Stimulated activated CD4-positive, alpha-beta T cell treated with anti-CD3 and anti-CD28 coated beads, Interleukin-4, amount 100 ng/mL, for 48 hours (primary cell): ENCODE measurements at places on chromosomes 7 and 10.

DNA sequence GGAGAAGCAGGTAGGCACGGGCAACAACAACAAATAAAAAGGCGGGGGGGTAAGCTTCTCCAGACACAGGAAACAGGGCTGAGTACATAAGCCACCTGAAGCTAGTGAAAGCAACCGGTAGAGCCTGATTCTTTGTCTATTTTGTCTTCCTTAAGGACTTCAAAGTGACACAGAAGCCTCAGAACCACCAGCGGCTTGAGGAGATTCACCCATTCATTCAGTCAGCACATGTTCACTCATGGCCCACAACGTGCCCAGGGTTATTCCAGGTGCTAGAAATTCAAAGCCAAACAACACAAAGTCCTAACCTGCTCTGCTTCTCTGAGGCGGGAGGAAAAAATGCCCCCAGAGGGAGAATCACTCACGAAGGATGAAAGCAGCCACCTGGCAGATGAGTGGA lies 69.3 kb upstream of the C7orf33 start:
- no peak for DNase-seq

DNA sequence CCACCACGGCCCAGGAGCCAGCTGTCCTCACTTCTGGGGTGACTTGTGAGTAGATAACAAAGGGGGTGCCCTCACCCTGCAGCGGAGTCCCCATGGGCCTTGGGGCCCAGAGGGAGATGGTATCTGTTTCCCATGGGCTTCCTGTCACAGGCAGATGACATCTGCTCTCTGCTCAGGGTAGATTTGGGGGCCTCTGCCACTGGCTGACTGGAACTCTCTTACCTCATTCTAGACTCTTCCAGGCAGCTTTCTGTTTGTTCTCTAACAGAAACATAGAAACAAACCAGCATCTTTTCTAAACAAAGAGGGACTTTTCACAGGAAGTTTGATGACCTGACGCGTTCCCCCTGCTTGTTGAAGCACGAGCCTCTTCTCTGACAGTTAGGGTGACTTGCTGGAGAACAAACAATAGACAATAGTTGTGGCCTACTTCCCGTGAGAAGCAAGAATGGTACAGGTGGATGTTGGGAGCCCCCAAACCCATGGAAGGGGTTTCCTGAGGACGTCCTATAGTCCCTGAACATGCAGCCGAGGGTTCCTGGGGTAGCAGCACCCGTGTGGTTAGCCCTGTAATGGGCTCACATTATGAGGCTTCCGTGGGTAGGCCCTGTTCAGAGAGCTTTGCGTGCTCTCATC lies 61.6 kb downstream of the GRK5 start:
- no peak for DNase-seq

DNA sequence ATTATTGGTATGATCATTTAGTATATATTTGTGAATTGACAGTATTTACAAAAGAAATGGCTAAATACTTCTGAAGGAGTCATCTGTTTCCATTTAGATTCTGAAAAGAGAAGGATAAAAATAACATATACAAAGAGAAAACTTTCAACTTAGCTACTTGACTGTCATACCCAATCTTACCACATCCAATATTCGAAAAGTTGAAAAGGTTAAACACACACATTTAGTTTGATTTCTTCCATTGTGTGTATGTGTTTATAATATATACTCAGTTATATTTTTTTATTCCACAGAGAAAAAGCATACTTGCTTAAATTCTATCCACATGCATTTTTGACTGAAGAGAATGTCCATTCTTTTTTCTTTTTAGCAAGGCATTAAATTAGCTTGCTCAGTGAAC lies 470.7 kb downstream of the TFEC start:
- no peak for DNase-seq

GRCh38 chr7:80902716-80903308 lies 16.0 kb downstream of the SEMA3C start:
- DNase-seq: no peak

GRCh38 chr7:47285860-47286491 lies 295.9 kb downstream of the TNS3 start:
- no peak for DNase-seq

DNA sequence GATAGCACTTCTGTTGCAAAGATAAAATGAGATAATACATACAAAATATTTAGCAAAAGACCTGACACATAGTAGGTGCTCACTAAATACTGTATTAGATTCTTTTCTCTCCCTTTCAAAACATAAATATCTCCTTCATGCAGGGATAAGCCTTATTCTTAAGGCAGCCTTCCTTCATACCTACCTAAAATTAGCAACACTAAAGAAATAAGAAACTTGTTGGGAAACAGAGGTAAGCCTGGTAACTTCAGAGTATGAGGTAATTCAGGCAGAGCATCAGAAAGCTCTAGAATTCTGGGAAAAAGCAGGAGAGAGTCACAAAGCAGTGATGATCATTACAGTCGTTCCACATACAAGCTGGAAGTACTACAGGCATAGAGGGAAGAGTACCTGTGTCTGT lies 15.2 kb downstream of the HIBADH start:
- no peak for DNase-seq

DNA sequence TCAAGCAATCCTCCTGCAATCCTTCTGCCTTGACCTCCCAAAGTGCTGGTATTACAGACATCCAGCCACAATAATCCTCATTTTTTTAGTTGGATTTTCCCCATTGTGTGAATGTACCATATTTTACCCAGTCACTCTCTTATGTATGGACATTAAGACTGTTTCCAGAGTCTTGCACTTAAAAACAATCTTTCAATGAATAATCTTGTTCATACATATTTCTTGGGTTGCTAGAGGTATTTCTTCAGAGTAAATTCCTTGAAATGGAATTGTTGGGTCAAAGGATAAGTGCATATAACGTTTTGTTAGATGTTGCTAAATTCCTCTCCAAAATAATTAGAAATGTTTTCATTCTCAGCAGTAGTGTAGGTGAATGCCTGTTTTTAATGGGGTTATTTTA lies 283.1 kb upstream of the KAT6B start:
- DNase-seq: no peak

- DNase-seq: no peak
Observed at GRCh38 chr10:69636273-69636575, 6.2 kb downstream of the FAM241B start.

- DNase-seq: no peak
Observed at GRCh38 chr7:136102881-136103280, 125.7 kb upstream of the MTPN start.

GRCh38 chr10:112304267-112304859 lies 21.2 kb downstream of the TECTB start:
- DNase-seq: no peak

GRCh38 chr7:5452937-5453540 lies 29.4 kb upstream of the TNRC18 start:
- no peak for DNase-seq

DNA sequence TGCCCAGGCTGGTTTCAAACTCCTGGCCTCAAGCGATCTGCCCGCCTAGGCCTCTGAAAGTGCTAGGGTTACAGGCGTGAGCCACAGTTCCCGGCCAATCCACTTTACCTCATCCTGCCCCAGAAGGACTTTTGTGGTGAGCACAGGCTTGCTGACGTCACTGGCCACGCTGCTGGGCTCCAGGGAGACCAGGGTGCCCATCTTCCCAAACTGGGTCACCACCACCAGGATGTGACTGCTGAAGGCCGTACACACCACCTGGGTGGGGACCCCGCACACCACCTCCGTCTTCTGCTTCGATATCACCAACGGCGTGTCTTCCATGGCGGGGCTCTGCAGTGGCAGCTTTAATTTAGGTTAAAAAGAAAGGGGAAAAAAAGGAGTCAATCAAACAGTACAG lies 816 bp downstream of the PSMG3 start:
- DNase-seq: no peak

GRCh38 chr7:3336042-3336665 lies 35.1 kb downstream of the SDK1 start:
- no peak for DNase-seq

GRCh38 chr7:18206331-18206730 lies 178.7 kb upstream of the PRPS1L1 start:
- no peak for DNase-seq

DNA sequence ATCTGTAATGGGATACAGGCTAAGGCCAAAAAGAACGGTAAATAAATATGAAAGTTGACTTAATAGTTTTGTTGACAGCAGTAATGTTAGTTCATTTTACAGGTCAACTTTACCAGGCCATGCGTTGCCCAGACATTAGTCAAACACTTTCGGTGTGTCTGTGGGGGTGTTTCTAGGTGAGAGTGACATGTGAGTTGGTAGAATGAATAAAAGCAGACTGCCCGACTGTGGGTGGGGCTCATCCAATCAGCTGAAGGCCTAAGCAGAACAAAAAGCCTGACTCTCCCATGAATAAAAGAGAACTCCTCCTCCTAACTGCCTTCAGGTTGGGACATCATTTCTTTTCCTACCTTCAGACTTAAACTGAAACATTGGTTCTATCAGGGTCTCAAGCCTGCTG lies 132.3 kb downstream of the MTPAP start:
- DNase-seq: no peak

DNA sequence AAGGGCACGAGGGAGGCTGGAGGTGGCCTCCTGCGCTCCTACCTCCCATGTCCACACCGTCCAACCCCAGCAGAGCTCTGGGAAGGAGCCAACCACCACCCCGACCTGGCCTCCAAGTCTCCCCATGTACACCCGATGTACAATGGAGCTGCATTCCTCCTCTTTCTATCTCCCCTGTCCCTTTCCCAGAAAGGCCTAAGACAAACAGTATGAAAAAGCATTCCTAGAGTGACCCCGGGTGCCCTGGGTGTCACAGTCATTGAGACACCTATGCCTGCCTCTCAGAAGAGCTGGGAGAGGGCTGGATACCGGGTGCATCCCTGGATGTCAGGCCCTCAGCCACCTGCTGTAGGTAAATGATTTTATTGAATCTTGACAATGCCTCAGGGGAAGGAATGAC lies 248.1 kb downstream of the EMX2 start:
- no peak for DNase-seq

- DNase-seq: no peak
Observed at GRCh38 chr7:146875237-146875785, 758.7 kb downstream of the CNTNAP2 start.

GRCh38 chr7:17680026-17680425 lies 260.3 kb downstream of the SNX13 start:
- no peak for DNase-seq

GRCh38 chr10:120586471-120586872 lies 129.4 kb downstream of the PLPP4 start:
- DNase-seq: no peak

DNA sequence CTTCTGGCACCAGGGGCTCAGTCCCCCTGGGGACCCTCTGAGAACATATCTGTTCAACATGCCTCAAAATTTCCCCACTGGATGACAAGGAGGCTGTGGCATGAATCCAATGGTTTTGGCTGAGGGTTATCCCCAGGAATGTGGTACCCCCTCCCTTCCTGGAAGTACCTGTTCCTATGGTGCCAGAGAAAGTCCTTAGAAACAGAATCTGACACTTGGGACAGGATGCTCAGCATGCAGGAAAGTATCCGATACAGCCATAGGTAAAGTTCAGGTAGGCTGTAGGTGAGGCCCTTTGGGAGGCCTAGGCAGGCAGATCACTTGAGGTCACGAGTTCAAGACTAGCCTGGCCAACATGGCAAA lies 42.7 kb upstream of the A1CF start:
- no peak for DNase-seq

DNA sequence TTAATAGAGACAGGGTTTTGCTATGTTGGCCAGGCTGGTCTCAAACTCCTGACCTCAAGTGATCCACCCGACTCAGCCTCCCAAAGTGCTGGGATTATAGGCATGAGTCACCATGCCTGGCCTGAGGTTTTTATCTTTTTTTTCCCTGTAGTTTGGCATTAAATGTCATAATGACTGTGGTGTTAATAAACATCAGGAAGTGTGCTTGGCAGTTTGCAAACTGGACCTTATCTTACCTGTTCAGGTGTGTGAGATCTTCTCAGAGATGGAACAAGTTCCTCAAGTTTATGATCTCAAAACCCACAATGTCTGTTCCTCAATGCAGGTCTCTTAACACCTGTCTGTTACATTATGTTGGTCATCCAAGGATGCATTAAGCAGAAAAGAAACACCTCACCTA lies 80.0 kb downstream of the ARID5B start:
- no peak for DNase-seq

DNA sequence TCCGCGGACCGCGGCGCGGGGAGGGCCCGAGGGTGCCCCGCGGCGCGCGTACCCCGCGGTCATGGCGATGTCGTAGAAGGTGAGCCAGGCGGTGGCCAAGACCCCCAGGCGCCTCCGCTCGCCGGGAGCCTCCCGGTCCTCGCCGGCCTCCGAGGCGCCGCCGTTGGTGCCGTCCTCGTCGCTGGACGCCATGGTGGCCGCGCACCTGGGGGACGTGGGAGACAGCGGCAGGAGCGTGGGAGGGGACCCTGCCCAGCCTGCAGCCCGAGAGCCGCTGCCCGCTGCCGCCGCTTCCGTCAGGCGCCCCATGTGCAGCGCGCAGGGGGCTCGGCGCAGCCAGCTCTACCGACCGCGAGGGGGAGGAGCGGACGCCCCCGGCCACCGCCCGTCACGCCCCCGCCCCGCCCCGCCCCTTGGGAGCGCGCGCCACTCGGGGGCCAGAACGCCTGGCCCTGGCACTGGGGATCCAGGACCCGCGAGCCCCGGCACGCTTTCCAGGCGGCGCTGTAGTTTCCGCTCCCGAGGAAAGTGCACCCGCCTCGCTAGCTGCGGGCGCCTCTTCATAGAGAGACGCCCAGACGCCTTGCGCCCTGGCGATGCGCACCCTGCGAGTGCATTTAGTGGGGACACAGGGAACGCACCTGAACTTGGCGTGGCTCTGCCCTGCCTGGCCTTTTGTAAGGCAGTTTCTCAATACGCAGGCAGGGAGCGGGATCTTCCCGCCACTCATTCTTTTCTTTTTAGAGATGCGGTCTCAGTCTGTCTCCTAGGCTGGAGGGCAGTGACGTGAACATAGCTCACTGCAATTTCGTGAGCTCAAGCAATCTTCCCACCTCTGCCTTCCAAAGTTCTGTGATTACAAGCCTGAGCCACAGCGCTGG lies at the start of gene HACD1:
Gene HACD1, minus strand, starts transcription at position 344 of the 881 bp plus-strand sequence. Its CDS starts 35 bp downstream, at position 309.
- DNase-seq: peak; percentile 24

DNA sequence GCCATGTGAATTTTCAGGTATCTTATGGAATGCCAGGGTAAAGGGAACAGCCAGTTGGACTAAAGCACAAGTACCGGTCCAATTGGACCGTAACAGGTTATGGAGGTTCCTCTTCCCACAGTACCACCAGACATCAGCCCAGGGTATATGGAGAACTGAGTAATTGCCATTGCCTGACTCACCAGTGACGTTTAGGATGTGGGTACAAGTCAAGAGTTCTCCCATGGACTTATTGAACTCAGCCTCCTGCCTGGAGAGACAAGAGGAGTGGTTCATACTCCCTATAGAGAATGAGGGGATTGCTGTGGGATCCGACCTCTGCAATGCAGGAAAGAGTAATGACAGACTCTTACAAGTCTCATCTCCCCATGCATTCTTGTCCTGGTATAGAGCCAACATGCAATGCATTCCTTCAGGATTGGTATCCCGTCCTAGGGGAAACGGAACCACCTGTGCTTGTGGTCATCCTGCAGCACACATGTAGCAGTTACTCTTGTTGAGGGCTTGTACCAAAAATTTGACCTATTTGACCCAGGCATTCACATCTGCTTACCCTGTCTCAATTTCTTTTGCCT lies 30.7 kb upstream of the ELOVL3 start:
- no peak for DNase-seq

GRCh38 chr10:127976286-127976685 lies 69.4 kb downstream of the PTPRE start:
- no peak for DNase-seq

- no peak for DNase-seq
Observed at GRCh38 chr7:27157702-27158431, 1.4 kb upstream of the HOXA7 start.

- DNase-seq: no peak
Observed at GRCh38 chr7:90081621-90082020, 72.6 kb upstream of the STEAP1 start.
